Stimulated activated naive CD4-positive, alpha-beta T cell treated with Interleukin-2 at 50 U/mL for 16 hours (primary cell): ENCODE measurements at places on chromosomes 16 and 17.

- DNase-seq, result no peak
Measured at GRCh38 chr17:9256751-9257629, 235.7 kb downstream of the NTN1 start.

- DNase-seq, result peak; percentile 25
Measured at GRCh38 chr16:88649924-88650748, 717 bp downstream of the CYBA start.

GRCh38 chr16:72219282-72219681, 47.3 kb upstream of the PMFBP1 start:
- no peak for DNase-seq

GRCh38 chr17:46925185-46925868, 2.4 kb downstream of the GOSR2 start:
- DNase-seq, result no peak

- no peak for DNase-seq
Measured at GRCh38 chr16:27374221-27374803, 27.7 kb upstream of the IL21R start.

- peak; percentile 14 for DNase-seq
Measured at GRCh38 chr17:81976332-81977210, 858 bp upstream of the ASPSCR1 start.

DNA sequence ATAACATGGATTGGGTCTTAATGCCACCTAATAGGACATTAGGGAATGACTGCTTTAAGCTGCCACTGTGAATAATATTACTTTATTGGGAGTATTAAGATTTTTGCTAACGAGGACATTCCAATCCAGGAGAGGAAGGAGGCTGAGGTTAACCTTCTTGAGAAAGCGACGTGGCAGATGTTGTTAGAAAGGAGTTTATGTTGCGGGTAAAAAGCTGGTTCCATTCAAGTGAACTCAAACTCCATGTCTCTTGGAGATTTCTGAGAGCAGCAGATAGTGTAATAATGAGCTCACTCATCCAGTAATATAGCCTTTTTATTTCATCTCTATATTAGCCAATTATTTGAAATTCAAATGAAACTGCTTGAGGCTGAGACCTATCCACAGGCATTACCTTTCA, 75.5 kb downstream of the KNOP1 start:
- no peak for DNase-seq

DNA sequence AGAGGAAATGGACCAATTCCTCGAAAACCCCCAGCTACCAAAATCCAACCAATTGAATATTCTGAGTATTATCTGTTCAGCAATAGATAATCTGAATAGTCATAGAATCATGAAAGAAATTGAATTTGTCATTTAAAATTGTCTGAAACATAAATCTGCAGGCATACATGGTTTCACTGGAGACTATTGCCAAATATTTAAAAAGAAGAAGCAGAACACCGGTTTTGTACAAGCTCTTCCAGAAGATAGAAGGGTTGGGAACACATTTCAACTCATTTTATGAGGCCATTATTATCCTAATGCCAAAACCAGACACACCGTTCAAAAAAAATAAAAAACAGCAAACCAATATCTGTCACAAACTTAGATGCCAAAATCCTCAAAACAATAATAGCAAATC, 195.5 kb downstream of the RPTOR start:
- no peak for DNase-seq

DNA sequence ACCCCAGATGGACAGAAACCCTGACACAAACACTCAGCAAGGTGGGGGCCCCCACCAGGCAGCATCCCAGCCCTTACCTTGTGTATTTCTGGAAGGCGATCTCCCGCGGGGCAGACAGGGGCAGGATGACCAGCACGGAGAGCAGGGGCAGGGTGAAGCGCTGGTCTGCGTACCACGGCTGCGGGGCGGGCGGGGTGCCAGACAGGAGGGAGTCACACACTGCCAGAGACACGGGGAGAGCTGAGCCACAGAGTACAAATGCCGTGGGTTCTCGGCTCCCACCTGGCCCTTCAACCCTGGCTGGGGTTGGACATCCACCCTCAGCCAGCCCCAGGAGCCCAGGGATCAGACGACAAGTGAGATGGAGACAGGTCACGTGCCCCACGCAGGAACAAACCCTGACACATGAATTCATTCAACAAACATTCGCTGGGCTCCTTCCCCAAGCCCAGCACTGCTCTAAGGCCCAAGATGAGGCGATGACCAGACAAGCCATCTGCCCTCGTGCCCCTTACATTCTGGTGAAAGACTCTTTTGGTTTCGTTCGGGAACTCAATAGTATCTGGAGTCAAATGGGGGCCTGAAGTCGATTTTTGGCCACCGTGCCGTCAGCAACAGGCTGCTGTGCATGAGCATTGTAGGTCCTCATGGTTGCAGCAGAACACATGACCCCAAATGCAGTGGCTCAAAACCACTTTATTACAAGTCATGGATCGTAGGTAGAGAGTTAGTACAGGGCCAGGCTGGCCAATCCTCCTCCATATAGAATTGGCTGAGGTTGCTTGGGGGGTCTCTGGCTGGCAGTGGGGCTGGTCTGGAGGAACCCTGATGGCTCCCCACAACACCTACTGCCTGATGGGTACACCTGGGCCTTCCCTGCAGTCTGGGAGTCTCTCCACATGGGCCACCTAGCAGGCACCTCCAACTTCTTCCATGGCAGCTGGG, 9.1 kb downstream of the SLC38A8 start:
- no peak for DNase-seq

GRCh38 chr16:62872339-62872738, 836.1 kb upstream of the CDH8 start:
- no peak for DNase-seq

DNA sequence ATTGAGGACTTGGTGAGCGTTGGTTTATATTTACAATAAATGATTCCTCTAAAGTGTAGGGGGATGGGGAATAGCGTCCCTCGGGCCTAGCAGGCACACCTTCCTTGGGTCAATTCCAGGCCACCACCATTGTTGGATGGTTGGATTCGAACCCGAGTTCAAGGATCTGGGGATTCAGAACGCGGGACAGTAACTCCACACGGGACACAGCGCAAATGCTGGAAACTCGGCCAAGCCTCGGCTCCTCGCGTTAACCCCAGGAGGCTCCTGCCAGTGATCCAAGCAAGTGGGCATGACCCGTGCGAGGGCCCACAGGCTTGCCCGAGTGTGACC, 613 bp downstream of the B9D1 start:
- no peak for DNase-seq

DNA sequence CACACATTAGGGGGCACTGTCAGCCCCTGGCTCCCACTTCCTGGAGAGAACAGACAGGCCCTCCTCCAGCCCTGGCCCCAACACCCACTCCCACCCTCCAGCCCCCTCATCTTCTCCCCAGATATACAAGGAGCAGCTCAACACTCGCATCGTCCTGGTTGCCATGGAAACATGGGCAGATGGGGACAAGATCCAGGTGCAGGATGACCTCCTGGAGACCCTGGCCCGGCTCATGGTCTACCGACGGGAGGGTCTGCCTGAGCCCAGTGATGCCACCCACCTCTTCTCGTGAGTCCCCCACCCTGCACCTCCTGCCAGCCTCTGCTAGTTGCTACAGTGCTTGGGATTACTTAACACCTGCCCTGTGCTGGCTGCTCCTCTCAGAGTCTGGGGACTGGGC, 14.4 kb downstream of the ADAM11 start:
- no peak for DNase-seq

DNA sequence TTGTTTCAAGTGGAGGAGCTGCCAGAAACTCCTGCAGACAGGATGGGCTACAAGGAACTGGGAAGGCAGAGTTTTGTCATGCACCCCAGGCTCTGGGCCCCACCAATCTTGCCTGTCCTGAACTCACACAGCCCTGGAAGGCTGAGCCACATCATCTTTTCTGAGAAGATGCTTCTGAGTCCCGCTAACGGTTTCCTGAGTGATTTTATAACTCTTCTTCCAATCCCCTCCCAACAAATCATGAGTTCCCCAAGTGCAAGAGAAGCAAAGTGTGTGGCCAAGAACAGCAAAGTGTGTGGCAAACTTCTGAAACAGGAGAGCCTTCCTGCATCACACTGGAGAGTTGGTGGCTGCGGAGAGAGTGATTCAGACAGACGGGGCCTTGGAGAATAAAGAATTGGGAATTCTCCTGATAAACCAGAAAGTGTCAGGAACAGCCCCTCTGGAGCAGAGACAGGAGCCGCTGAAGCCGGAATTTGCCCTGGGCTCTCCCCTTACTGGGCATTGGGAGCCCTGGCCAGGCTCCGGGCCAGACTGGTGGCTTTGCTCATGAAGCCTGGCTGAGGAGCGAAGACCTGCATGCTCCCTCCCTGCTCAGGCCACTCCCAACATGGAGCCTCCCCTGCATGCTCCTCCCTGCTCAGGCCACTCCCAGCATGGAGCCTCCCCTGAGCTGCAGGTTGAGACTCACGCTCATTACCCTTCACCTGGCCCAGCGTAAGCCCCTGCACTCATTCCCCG, 47.2 kb downstream of the PITPNM3 start:
- no peak for DNase-seq
